RPMI8226 (cell line): ENCODE measurements at places on chromosomes 7 and 10.
A peak's percentile ranks its signal among the peaks of the same experiment; 100 is the strongest.

- no peak for DNase-seq
Observed at GRCh38 chr7:74284781-74285259, 4.4 kb upstream of the CLIP2 start.

DNA sequence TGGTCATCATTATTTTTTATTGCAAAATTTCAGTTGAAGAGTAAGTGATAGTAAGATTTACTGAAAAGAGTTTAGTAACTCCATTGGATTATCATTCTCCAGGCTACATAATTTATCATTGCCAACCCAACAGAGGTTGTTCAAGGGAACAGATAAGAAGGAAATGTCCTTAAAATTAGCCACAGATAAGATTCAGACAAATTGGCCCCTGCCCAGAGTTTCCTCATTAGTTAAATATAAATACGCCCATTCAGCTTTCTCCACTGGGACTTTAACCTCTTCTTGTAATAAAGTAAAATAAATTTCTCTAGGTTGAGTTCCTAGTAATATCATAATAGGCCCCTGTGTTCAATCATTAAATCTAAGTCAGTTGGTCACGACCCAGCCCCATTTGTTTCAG is 27.7 kb upstream of the PHYHIPL start:
- DNase-seq = no peak

GRCh38 chr10:6054884-6055283 is 7.3 kb downstream of the IL2RA start:
- no peak for DNase-seq

DNA sequence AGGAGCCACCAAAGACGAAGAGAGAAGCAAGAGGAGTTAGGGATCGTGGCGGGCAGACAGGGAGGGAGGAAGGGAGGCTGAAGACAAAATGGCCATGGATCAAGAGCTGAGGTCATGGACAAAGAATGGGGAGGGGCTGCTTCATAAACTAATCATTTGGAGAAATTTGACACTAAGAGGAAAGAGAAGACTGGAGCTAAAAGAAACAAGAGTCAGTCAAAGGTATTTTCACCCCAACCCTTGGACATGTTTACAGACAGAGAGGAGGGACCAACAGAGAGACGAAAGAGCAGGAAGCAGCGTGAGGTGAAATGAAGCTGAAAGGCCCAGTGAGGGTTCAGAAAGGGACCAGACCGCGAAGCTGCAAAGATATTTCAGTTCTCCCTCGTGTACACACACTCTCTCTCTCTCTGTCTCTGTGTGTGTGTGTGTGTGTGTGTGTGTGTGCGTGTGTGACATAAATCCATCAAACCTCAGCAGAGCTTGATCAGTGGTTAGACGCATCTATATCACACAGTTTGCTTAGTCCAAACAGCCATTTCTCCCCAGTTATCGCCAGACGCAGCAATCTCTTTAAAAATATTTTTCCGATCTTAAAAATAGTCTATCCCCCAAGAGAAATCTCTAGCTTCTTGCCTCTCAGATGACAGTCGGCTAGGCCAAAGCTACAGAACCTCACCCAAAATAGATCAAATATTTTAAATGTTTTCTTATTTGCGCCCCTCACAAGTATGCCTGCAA is 12.5 kb upstream of the CALD1 start:
- no peak for DNase-seq

GRCh38 chr10:33260403-33261149 is 73.9 kb downstream of the NRP1 start:
- DNase-seq = no peak

DNA sequence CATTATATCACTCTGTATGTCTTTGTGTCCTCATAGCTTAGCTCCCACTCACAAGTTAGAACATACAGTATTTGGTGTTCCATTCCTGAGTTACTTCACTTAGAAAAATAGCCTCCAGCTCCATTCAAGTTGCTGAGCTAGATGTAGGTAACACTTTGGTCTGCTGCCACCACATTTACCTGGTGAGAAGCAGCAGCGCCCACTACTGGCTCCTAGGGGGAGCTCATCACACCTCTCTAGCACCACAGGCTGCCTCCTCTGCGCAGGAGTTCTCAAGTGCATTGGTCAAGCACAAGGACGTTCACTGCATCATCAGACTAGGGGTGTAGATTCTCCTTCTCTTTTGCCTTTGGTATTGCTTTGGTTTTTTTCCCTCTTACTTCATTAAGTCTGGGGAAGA is 530.9 kb upstream of the AUTS2 start:
- peak; percentile 64 for DNase-seq

GRCh38 chr10:20999699-21000098 is 102.6 kb upstream of the NEBL start:
- no peak for DNase-seq

DNA sequence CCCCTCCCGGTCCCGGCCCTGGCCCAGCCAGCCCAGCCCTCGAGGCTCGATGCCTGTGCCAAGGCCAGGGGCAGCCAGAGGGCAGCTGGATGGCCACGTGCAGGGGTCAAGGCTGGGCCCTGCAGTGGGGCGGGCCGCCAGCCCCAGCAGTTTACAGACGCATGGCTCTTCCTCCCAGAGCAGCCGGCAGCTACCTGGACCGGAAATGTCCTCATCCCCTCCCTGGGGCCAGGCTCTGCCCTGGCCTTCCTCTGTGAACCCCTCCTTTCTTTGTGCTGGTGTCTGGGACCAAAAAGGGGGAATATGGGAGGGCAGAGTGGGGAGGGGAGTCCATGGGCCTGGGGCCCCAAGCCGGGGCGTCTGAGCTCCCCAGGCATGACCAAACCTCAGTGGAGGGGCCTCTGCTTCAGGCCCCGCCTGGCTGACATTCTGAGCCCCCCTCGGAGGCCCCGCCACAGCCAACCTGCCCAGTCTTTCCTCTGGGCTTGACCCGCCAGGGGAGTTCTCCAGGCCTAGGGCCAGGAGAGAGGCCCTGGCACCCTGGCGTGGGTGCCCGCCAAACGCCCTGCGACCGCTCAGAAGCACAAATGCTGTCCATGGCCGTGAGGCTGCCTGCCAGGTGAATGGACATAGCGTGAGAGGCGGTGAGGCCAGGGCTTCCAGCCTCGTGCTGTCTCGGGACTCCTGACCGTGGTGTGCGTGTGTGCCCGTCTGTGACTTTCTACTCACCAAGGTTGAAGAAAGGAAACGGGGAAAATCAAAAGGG is 24.7 kb upstream of the AMZ1 start:
- no peak for DNase-seq
